ENCODE measurements at places on chromosomes 3 and 15.

DNA sequence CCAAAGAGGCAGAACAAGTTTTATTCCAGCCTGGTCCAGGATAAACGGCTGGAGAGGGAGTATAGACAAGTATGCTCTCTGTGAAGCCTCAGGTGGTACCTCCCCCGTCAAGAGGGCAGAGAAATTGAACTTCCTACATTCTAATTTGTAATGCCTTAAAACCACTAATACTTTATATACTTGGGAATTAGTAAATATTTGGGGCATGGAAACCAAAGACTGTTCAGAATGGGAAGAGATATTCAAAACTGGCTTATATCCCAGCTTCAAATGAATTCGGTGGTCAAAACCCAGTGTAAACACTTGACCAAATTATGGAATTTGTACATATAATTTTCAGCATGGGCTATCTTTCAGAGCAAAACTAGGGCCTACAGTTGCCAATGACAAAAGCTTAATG lies 122.6 kb downstream of the FBN1 start:
- no peak for DNase-seq

- DNase-seq = no peak
Observed at GRCh38 chr3:24734019-24734418, 239.4 kb upstream of the THRB start.

DNA sequence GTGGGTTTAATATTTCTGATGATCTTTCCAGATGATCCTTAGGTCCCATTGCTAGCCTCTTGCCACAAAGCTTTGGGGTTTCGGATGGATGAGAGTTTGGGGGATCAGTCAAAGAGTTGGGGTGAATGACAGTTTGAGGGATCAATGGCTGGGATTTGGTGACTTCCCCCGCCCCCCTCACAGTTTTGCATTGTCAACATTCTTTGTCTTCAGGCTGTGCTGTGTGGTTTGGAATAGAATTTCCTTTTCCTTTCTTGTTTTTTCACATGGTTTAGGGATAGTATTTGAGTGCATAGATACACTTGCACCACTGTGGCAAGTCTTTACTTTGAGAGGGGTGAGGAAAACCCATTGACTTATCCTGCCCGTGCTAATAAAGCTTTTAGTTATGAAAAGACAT lies 14.3 kb downstream of the MEF2A start:
- no peak for DNase-seq

DNA sequence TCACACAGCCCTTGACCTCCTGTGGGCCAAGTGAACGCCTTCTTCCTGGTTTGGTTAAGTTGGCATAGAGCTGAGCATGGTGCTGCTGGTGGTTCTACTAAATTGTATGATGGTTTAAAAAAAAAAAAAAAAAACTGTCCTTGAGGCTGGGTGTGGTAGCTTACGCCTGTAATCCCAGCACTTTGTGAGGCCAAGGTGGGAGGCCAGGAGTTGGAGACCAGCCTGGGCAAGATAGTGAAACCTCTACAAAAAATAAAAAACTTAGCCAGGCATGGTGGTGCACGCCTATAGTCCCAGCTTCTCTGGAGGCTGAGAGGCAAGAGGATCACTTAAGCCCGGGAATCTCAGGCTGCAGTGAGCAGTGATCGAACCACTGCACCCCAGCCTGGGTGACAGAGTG lies 58.9 kb upstream of the FLNB start:
- no peak for DNase-seq

- no peak for DNase-seq
Observed at GRCh38 chr3:163879172-163879571, 1199.1 kb downstream of the SI start.

- no peak for DNase-seq
Observed at GRCh38 chr3:141228395-141228794, 3.2 kb upstream of the PXYLP1 start.

GRCh38 chr3:192444096-192444790 lies 283.1 kb downstream of the FGF12 start:
- DNase-seq = no peak

DNA sequence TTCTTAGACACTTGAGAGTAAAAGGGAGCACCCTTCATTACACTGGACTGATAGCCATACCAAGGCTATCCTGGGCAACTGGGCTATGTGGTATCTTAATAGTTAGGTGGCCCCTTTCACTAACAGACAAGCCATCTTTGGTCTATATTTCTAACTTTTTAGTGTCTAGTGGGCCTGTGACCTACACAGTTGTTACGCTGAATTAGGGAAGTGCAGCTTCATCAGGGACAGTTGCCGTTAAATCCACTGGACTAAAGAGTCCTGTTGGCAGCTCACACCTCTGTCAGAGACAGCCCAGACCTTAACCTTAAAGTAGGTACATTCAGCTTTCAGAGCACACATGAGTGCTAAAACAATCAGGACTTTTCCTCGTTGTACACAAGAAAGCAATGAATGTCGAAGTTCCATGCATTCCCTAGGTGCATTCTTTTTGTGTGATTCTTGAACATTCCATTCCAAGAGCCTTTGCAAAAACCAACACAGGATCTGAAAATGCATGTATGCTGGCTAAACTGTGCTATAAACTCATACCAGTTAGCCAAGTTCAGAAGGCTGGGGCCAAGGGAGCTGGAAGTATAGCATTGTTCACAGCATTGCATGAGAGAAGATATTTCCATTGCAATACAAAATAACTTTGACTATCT lies 230.2 kb upstream of the EIF1B start:
- DNase-seq = peak; percentile 89

- DNase-seq = no peak
Observed at GRCh38 chr15:51227940-51228732, 110.3 kb downstream of the CYP19A1 start.

- no peak for DNase-seq
Observed at GRCh38 chr3:57959423-57960173, 48.6 kb upstream of the FLNB start.

DNA sequence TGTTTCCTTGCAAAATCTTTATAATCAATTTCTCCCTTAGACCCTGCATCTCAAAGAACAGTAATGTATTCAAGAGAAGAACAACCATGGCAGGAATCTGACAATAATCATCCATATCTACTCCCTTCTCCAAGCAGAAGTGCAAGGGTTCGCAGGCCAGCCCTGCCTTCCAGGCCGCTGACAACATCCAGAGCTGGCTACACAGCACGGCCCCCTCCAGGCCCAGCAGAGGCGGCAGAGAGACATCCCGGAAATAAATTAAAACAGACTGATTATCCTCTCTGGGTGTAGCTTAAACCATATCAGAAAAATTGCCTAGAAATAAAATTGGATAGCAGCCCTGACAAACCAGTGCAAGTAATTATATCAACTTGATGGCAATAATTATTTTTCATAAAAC lies 223.3 kb downstream of the FAM43A start:
- DNase-seq = no peak

GRCh38 chr3:73885862-73886261 lies 261.1 kb upstream of the PDZRN3 start:
- DNase-seq = no peak

GRCh38 chr3:152516216-152516615 lies 247.5 kb downstream of the MBNL1 start:
- DNase-seq = no peak

GRCh38 chr15:66644000-66644787 lies 57.8 kb upstream of the SMAD6 start:
- DNase-seq = no peak

DNA sequence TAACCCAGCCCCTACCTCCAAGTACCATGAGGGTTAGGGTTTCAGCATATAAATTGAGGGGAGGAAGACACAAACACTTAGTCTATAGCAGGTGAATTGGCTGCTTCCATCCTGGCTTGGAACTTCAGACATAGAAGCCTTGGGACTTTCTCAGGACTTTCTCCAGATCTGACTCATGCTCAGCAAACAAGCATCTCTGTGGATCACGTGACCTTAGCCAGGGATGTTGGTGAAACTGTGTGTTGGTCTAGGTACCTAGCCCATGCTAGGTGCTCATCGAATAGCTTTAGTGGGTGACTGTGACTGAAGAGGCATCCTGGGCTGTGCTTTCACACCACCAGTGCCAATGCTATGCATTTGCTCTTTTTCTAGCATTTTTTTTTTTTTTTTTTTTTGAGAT lies 58.9 kb downstream of the CD47 start:
- DNase-seq = no peak

DNA sequence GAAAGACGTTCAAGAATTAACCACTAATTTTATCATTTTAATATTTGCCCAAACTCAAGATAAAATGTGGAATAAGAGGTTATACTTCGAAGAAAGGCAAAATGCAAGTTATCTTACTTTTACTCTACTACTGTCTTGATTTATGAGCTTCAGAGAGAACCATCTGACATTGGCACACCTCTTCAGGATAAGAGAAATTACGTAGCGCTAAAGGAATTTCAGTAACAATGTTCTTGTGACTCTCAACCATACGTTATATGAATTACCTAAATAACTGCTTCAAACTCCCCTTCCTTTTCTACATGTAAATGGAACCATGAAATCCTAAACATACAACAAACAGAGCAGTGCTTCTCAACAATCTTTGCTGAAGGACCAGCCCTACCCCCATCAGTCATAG lies 96.8 kb downstream of the ZNF385D start:
- no peak for DNase-seq

GRCh38 chr3:38725726-38726419 lies 76.4 kb upstream of the SCN5A start:
- DNase-seq = no peak

DNA sequence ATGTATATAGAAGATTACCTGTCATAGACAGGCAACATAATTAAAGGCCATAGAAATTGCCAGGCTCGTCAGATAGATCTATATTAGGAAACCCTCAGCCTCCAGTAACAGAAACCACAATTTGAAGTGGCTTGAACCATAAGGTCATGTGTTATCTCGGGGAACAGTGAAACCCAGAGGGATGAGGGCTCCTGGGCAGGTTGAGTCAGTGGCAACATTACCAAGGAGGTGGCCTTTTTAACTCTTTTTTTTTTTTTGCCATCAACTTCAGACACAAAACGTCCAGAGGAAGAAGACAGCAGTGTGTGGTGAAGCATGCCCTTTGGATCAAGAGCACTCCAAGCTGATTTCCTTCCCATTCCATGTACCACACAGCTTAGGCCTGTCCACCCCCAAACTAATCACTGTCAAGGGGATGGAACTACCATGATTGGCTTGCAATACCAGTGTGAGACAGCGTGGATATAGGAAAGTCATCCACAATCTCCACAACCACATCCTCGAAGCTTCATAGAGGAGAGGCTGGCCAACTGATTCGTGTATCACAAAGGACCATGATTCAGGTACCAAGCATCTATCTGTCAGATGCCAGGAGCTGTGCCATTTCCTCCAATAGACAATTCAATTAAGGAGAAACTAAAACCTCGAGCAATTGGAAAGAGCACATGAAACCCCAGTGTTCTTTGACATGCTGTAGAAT lies 999 bp upstream of the KIF7 start:
- no peak for DNase-seq

- DNase-seq = no peak
Observed at GRCh38 chr3:192395506-192395905, 331.8 kb downstream of the FGF12 start.

GRCh38 chr15:100783760-100784492 lies 95.7 kb upstream of the ALDH1A3 start:
- no peak for DNase-seq

- no peak for DNase-seq
Observed at GRCh38 chr15:99477791-99478471, 87.9 kb upstream of the MEF2A start.

GRCh38 chr3:119351581-119351980 lies 57.4 kb downstream of the ARHGAP31 start:
- DNase-seq = no peak

DNA sequence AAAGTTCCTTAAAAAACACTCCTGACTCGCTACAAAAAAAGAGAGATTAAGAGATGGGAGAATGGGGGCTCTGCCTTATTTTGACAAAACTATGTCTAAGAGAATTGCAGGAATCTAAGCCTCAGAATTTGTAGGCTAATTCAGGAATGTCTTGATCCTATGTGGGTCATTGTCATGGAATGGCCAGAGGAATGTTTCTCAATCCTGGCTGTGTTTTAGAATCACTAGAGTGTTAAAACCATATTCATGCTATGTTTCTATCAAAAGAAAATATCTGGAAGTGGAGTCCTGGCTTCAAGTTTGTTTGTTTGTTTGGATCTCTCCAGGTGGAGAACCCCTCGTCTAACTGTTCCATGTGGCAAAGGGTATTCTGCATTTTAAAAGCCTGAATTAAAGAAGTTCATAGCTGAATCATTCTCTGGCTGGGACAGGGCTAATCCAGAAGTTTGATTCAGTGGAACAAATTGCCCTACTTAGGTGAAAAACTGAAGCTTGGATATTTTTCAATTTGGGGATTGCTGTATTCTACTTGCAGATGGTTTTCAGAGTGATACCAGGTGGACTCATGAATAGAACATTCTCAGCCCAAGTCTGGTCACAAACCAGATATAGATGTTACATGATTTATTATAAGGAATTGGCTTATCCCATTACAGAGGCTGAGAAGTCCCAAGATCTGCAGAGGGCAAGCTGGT lies 28.2 kb downstream of the GJD2 start:
- DNase-seq = no peak

- no peak for DNase-seq
Observed at GRCh38 chr15:42404461-42405235, 45.3 kb downstream of the CAPN3 start.

GRCh38 chr3:100615684-100616083 lies 6.3 kb downstream of the ADGRG7 start:
- DNase-seq = peak; percentile 30

DNA sequence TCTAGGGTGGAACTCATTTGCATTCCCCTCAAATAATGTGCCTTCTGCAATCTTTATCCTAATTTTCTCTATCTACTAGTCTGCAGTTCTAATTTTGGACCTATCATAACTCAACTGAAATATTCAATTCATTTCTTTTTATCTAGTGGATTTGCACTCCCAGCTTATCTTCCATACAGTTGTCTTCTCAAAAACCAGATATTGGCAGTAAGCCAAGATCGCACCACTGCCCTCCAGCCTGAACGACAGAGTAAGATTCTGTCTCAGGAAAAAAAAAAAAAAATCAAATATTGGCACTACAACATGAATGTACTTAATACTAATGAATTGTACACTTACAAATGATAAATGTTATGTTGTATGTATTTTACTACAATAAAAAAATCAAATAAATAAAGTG lies 18.0 kb upstream of the CHMP2B start:
- DNase-seq = no peak

GRCh38 chr15:95948411-95948810 lies 382.1 kb upstream of the NR2F2 start:
- no peak for DNase-seq

GRCh38 chr3:70180664-70181063 lies 131.8 kb downstream of the MDFIC2 start:
- no peak for DNase-seq
